ENCODE measurements at places on chromosomes 5 and 9.

DNA sequence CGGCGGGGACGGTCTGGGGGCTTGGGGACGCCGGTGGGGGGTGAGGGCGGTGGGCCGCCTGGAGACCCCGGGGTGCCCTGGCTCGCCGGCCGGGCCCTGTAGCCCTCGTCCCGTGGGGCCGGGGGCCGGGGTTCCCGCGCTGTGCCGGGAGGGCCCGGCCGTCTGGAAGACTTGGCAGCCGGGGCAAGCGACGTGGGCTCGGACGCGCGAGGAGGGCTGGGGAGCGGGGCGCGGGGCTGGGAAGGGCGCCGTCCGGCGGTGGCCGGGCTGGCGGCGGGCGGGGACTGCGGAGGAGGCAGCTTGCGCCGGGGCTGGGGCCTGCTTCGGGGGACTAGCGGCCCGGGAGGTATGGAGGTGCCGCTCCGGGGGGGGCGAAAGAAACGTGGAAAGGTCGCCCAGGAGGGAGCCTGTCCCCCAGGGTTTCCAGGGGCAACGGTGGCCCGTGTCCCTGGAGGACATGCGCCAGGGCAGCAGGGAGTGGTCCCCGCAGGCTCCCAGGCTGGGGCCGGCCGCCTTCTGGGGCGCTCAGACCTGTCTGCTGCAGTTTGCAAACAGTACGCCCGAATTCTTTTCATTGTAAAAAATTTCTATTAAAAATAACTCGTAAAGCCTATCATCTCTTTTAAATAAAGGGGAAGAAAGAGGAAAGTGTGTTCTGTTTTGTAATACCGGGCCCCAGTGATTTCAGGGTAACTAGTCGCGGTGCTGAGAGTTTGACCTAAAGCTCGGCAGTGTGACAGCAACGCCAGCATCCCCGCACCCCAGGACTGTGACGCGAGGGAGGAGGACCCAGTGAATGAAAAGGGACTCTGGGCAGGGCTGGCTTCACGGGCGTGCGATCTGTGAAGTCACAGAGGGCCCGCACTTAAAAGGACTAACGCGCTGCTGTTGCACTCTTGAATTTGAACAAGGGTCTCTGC lies 752 bp upstream of the ANKH start:
- DNase-seq: peak; percentile 63

GRCh38 chr9:109319626-109320241 lies 1.1 kb downstream of the EPB41L4B start:
- peak; percentile 11 for DNase-seq

- no peak for DNase-seq
Observed at GRCh38 chr9:8610256-8610655, 810.7 kb upstream of the DMAC1 start.

- peak; percentile 24 for DNase-seq
Observed at GRCh38 chr9:37994639-37995347, 74.2 kb downstream of the SHB start.

DNA sequence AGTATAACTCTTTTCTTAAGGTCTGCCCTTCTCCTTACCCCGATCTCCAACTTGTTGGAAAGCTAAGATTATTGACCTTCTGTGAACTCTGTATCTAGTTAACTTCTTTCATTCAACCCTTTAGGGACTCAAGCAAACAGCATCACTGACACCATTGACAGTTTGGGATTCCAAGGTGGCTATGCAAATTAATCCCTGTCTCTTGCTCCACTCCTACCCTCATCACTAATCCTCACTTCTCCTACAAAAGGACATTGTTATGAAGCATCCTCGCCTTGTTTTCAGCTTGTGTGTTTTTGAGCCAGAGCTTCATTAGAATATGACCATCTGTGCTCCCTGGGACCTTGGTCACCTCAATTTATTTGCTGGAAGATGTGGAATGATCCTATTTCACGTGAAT lies 337.9 kb downstream of the PDE4D start:
- DNase-seq: no peak

GRCh38 chr5:150184006-150184405 lies 5.9 kb upstream of the SLC6A7 start:
- no peak for DNase-seq

DNA sequence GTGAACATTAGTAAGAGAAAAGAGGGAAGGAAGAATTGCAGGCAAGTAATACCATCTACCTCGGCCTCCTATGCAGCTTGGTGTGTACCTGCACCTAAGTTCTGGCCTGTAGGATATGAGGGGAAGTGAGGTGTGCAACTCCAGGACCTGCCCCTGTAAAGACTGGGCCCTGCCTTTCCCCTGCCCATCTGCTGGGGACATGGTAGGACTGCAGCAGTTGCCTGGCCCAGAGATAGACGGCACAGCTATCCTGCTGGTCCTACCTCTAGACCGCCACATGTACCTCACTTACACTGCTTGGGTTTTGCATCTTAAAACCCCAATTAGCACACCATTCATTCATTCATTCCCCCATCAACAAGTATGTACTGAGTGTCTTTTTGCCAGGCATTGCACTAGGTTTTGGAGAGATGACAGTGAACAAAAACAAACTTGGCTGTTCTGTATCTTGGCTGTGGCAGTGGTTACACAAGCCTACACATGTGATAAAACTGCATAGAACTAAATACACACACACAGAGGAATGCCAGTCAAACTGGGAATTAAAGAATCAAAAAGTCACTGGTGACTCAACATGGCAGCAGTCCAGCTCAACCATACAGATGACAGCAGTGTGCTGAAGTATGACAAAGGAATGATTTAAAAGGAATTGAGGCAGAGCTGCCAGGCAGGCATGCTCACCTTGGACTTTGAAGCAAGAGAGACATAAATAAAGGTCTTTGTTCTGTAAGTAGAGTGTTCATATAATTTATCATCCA lies 23.3 kb upstream of the MGAT1 start:
- no peak for DNase-seq

All from activated CD4-positive, alpha-beta T cell treated with anti-CD3 and anti-CD28 coated beads, Interleukin-2, amount 10 ng/mL, durations not matched to agents 7 days and 5 days (primary cell).